ENCODE measurements at places on chromosomes 3 and 15.
A peak's percentile ranks its signal among the peaks of the same experiment; 100 is the strongest.

DNA sequence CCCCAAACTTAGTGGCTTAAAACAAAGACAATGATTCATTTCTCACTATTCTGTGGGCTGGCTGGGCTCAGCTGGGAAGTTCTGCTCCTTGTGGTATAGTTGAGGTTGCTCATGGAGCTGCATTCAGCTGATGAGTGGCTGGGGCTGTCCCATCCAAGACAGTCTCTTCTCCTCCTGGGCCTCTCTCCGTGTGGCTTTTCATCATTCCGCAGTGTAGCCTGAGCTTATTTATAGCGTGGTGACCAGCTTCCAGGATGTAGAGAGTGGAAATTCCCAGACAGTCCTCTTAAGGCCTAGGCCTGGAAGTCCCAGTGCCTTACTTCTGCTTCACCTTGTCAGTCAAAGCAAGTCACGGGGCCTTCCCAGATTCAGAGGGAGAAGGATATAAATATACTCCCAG is 136.7 kb upstream of the DAZL start:
- peak; percentile 12 for DNase-seq

DNA sequence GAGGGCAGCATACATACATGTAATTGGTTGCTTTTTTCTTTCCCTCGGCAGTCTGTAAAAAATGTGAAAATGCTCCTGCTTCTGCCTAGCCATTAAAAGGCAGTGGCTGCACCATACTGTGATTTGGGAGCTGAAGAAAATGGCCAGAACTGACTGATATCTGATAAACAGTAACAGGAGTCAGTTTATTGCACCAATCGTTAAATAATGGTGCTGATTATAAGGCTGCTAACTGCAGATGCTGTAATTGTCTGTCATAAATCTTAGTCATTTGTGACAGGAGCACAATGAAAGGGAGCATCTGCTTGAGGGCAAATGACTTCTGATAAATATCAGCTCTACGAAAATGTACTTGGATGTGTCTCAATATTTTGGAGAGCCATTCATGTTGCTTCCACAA is 263.1 kb upstream of the DNAJC19 start:
- DNase-seq = no peak

DNA sequence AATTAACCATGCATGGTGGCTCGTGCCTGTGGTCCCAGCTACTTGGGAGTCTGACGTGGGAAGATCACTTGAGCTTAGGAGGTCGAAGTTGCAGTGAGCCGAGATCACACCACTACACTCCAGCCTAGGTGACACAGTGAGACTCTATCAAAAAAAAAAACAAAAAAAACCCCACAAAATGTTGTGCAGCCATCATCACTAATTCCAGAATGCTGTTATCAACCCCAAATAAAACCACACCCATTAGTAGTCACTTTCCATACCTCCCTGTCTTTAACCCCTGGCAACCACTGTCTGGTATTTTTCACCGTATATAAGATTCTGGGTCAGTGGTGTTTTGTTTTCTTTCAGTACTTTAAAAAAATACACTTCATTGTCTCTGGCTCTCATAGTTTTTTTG is 16.6 kb downstream of the HMCES start:
- DNase-seq = no peak

DNA sequence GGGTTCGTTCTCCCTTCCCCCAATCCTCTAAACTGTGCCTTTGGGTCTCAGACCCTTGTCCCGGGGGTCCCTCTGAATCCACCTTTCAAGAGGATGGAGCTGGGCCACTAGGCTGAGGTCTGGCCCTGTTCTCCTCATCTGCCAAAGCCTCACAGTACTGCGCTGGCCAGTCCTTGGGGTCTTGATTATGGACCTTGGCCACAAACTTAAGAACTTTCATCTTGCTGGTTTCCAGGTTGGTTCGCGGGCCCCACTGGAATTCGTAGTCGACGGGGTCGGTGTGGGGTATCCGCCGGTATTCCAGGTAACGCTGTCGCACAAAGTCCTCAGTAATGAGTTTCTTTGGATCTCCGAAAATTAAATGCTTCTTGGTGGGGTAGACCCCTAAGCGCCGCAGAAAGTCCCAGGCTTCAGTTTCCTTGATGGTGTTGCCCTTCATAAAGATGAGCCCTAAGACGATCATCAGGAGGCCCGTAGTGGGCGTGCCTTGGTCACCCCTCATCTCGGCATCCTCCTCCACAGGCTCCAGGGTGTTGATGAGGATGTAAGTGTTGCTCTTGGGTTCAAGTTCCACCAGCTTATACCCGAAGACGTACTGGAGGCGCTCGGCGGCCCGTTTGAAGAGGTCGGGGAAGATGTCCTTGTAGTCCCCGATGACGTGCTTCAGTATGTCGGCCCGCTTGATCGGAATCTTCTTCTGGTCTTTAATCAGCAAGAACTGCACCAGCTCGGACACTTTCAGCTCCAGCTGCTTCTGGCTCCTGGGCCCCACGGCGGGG is 727 bp downstream of the NSMCE3 start:
- peak; percentile 13 for DNase-seq

DNA sequence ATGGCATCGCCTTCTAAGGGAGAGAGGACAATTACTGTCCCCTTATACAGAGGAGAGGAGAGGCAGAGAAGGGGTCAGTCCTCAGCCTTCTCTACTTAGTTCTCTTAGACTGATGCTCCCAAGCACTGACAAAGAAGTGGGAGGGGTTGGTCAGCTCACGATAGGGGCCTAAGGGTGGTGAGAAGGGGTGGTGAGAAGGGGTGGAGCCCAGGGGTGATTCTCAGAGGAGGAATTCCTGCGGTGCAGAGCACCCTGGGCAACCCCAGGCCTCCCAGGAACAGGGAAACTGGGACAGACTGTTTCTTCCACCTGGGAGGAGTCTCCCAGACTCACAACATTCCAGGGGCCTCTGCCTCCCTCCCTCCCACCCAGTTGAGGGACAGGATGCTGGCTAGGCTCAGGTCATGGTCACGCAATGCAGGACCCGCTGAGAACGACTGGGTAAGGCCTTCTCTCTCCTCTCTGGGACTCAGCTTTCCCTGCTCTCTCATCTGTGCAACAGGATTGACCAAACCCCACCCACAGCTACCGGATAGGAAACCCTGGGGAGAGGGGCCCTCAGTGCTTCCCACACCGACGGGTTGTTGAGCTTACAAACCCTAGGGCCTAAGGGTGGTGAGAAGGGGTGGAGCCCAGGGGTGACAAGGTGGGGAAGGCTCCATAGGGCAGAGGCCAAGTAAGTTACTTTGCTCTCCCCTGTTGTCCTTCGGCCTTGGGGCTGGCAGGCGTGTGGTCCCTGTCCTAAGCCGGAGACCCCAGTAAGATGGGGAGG is 1.5 kb downstream of the TPRA1 start:
- DNase-seq = peak; percentile 41

GRCh38 chr3:72439321-72440183 is 408.7 kb downstream of the SHQ1 start:
- no peak for DNase-seq

GRCh38 chr3:141486746-141487520 is at the start of gene RASA2:
RASA2 (plus strand) TSS chr3:141487027; CDS start chr3:141487084, 57 bp downstream.
- peak; percentile 84 for DNase-seq

DNA sequence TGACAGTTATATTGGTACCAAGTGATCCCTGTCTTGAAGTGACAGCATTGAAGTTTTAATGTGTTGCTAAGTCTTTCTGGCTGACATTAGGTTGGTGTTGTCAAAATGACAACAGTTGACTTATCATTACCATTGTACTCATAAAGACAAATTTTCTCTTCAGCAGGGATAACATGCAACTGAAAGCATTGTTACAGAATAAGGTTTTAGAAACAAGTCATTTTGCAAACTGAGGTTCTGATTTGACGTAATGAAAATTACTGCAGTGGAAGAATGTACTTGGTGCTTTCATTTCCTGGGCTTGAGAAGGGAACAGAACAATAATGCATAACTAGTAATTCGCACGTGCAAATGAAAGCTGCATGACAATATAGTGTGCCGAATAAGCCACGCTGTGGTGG is 75.1 kb downstream of the MOBP start:
- DNase-seq = no peak

DNA sequence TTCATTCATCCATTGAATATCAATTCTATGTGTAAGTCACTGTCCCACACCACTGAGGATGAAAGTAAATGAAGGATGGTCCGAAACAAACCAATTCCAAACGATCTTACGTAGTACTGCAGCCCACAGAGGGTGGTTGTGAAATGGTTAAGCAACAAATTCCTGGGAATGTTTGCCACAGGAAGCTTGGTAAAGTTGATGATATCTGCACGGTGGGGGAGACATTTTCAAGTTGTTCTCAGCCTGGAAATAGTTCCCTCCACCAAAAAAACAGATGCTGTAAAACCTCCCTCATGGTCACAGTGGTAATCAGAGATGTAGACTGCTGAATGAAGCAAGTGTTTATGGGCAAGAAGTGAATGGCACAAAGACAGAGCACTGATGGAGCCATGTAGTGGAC is 35.9 kb upstream of the BNC1 start:
- DNase-seq = no peak

DNA sequence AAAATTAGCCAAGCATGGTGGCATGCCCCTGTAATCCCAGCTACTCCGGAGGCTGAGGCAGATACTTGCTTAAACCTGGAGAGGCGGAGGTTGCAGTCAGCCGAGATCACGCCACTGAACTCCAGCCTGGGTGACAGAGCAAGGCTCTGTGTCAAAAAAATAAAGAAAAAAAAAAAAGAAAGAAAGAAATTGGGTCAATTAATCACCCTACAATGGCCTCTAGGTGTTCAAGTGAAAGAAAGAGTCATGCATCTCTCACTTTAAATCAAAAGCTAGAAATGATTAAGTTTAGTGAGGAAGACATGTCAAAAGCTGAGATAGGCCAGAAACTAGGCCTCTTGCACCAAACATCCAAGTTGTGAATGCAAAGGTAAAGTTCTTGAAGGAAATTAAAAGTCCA is 44.9 kb upstream of the GSK3B start:
- DNase-seq = no peak

GRCh38 chr3:178525251-178525650 is 11.0 kb upstream of the KCNMB2 start:
- no peak for DNase-seq

DNA sequence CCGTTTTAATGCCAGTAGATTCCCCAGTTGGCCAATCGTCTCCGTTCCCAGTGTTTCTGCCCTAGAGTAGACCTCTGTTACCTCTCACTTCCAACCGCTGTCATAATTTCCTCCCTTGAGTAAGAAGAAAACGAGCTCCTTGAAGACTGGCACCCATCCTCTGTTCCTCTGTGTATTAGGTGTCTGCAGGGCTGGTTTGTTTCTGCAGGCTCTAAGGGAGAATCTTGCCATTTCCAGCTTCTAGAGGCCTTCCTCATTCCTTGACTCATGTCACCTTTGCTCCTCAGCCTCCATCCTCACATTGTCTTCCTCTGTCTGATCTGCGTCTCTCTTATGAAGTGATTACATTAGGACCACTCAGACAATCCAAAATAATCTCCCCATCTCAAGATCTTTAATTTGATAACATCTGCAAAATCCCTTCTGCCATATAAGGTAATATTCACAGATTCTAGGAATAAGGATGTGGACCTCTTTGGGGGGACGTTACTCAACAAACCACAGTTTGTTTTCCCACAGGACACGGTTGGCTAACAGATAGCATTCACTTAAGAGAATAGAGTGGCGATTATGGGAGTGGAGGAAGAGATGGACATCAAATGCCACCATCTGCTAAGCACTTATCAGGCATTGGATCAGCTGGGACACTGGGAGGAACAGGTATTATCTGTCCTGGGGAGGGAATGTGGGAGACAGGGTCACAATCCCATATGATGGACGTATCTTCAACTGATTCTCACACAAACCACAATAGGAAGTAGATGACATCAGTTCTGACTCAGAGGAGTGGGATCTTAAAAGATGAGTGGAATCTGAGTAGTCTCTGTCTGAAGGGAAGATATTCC is 17.1 kb downstream of the ARHGAP31 start:
- DNase-seq = no peak

DNA sequence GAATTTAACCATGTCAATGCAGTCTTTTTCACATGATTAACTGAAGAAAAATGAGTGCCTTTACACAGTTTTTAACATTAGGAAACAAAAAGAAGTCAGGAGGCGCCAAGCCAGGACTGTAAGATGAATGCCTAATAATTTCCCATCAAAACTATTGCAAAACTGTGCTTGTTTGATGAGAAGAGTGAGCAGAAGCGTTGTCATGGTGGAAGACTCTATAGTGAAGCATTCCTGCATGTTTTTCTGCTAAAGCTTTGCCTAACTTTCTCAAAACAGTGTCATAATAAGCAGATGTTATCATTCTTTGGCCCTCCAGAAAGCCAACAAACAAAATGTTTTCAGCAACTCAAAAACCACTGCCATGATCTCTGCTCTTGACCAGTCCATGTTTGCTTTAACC is 156.8 kb upstream of the CDIN1 start:
- DNase-seq = no peak

DNA sequence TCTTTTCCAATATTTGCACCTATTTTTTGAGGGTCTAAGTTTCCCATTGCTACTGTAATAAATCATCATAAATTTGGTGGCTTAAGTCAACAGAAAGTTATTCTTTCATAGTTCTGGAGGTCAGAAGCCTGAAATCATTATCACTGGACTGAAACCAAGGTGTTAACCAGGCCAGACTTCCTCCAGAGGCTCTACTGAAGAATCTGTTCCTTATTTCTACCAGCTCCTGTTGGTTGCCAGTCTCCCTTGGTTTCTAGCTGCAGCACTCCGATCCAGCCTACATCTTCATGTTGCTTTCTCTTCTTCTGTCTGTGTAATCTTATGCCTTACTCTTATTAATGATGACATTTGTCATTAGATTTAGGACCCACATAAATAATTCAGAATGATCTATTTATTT is 22.0 kb upstream of the ARPP21 start:
- no peak for DNase-seq

DNA sequence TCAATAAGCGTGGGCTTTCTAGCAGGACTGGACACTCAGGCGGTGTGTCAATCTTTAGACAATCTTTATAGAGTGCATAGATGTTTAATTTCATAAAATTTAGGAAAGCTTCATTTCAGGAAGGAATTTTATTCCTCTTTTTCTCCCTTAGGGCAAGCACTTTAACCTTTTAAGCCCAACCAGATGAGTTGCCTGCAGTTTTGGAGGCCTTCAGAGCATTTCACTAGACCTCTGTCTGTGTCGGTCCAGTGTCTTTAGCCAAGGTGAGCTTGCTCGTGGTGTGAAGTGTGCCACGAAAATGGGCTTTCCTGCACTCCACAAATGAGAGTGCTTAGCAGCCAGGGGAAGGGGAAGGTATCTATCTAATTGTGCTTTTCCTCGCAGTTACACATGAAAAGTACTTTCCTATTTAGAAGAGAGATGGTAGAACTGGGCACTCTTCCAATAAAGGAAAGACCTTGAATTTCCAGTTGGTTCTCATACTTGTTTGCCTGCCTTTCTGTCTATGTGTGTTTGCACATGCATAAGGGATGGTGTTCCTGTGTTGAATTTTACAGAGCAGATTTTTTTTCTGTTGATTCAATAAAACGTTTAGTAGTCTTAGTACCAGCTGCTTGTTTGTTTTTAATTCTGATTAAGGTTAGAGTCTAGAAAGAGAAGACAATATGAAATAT is 53.6 kb downstream of the FEZF2 start:
- no peak for DNase-seq

GRCh38 chr15:54206586-54207321 is 228.5 kb downstream of the UNC13C start:
- DNase-seq = no peak
